ENCODE measurements at places on chromosomes 3 and 15.
A peak's percentile ranks its signal among the peaks of the same experiment; 100 is the strongest.

DNA sequence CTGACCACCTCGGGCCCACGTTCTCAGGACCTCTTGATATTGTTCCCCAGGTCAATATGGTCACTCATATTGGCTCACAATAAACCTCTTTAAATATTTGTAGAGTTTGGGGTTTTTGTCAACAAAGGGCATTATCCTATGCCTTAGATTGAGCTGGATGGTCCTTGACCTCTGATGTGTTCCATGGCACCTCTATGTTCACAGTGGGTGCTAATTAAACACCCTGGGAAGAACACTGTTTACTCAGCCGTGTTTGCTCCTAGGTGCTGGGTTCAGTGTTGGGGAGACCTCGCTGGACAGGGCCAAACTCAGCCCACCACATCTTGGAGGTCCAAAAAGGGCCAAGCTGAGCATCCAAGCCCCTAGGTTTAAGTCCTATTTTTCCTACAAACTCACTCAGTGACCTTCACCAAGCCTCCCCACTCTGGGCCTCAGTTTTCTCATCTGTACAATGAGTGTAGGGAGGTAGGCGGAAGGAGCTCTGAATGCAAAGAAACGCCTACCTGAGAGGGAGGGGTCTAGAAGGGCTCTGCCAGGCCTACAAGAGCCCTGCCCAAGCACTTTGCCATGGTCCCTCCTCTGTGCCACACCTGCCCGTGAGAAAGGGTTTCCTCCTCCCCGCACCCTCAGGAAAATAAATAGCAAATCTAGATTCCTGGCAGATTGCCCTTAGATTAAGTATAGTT is 7.2 kb downstream of the FAM174B start:
- DNase-seq = no peak

DNA sequence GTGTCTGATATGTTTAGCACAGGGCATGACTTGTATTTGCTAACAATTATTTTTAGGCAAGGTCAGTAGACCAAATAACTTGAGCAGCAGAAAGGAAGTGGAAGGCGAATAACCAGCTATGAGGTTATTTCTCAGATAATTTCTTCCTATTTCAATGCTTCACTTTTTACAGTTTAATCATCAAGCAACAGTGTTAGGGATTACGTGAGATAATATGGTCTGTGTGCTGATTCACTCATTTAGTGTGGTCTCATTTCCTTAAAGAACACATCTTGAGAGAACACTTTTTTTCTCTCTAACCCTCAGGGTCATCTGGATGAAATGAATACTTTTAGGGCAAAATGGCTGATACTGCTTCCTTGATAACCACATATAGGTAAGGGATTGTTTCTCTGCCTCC is 126.0 kb upstream of the CCNL1 start:
- no peak for DNase-seq

DNA sequence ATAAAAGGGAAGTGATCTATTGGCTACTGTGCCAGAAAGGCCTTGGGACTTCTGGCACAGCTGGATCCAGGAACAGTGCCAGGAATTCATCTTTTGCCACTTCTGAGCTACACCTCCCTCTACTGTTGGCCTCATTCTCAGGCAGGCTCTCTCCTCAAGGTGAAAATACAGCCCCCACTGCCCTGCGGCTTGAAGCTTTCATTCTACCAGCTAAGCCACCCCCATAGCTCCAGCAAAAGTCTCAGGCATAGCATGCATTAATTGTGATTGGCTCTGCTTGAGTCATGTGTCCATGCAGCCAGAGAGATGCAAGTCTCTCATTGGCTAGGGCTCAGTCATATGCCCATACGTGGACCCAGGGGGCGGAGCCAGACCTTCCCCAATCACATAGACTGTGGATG is 142.4 kb downstream of the TPRA1 start:
- DNase-seq = no peak

GRCh38 chr15:22955544-22956119 is 24.5 kb downstream of the CYFIP1 start:
- no peak for DNase-seq

DNA sequence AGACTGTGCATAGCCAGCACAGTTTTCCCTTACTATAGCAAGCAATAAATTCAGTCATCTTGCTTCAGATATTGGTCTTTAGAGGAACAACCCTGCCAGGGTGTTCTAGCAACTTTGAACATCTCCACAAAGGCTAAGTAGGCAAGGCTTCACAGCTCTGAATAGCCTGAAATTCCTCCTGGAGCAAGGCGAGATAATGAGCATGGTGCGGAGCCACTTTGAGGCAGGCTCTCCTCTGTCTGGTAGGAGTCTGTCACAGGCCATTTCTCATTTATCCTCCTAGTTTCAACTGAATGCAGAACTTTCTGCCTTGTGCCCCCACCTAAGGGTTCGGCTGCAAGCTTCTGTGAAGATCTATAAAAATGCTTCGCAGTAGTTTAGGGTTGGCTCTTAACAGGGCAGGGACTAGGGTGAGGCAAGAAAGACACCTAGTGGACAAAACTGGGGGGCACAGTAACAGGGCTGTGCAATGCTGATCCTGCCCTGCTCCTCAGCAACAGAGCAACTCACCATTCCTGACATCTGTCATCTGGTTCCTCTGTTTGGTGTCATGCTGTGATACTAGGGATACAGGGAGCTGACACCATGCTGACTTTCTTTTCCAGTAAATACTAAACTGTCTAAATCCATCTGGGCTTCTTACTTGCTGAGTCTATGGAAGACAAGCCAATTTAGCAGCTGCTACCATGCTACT is 16.6 kb upstream of the EHHADH start:
- peak; percentile 57 for DNase-seq

DNA sequence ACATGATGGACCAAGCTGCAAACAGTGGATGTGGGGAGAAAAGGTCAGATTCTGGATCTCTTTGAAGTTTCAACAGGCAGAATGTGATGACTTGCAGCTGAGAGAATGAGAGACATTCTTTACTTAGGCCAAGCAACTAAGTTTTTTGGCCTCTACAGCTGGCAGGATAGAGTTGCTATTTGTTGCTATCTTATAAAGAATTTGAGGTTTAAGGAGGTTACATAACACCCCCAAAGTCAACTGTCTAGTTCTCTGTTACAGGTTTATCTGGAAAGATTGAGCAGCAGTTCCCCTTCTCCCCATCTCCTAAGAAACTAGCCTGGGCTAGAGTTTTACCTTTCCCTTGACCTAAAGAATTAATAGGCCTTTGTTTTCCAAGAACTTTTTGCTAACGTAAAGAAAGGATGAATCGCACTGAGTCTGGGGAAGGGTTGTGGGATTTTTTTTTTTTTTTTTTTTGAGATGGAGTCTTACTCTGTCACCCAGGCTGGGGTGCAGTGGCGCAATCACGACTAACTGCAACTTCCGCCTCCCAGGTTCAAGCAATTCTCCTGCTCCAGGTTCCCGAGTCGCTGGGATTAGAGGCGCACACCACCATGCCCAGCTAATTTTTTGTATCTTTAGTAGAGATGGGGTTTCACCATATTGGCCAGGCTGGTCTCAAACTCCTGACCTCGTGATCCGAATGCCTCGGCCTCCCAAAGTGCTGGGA is 26.6 kb upstream of the SLMAP start:
- peak; percentile 27 for DNase-seq

- DNase-seq = no peak
These were observed 2.3 kb upstream of the TEX264 start for GRCh38 chr3:51668756-51669155.

GRCh38 chr3:197424674-197425484 is 126.5 kb upstream of the DLG1 start:
- no peak for DNase-seq

GRCh38 chr15:97456521-97457202 is 503.8 kb upstream of the ARRDC4 start:
- no peak for DNase-seq

GRCh38 chr15:91126080-91126479 is 26.0 kb downstream of the SV2B start:
- DNase-seq = no peak

GRCh38 chr3:183151086-183151485 is 11.4 kb downstream of the LAMP3 start:
- DNase-seq = no peak

DNA sequence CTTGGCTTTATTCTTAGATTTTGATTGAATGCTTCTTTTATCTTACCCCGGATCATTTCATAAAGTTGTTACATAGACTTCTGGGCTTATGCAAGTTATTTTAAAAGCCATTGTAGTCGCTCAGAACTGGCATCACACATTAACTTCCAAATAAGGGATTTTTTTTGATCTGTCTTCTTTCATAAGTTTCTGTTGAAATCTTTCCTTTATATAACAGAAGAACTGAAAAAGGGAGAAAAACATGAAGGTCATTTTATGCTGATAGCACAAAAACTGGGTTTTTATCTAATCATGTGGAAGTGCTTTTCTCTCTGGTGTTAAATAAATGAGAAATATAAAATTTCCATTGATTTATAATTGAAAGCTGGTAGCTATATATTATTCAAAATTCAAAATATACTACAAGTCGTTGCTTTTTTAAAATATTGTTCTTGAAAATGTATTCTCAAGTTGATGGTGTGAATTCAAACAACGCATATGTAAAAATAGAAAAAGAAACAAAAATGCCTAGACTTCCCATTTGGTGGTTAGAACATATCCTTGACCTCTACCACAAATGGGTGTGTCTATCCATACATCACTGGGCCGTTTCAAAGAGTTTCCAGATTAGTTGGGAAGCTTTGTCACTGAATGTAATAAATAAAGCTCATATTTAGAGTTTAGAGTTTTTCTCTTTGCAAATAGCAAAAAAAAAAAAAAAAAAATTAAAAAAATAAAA is 258.3 kb upstream of the ZPLD1 start:
- DNase-seq = no peak

DNA sequence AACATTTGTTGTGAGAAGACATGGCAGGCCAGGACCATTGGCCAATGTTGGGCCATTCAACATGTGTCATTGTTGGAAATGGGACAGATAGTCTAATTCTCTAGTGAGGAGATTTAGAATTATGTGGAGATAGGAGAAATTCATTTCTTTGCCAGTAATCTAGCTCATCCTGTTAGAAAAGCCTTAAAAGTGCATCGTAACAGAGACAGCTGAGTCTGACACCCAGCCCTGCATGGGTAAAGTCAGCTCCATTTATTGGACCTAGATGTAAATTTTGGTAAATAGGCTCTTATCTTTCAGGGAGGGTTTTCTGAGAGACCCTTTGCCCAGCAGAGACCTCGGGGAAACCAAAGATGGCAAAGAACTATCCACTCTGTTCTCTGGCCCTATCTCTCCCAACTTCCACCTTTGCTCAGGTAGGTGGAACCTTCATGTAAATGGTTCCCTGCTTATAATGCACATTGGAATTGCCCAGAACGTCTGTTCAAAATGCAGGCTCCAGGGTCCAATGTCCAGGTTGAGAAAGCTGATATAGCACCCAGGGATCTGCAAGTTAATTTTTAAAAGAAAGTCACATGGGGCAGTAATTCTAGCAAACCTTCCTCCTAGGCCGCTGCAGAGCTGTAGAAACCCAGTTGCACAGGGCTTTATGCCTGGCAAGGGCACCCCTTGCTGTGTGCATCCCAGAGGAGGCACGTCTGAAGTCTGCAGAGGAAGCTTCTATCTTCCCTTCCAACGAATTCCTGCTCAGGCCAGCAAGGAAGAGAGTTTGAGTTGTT is 365.9 kb upstream of the PROK2 start:
- no peak for DNase-seq

- peak; percentile 100 for DNase-seq
These were observed 57.0 kb upstream of the NR2F2 start for GRCh38 chr15:96273317-96274086.

GRCh38 chr3:34073961-34074360 is 275.5 kb downstream of the PDCD6IP start:
- DNase-seq = no peak

DNA sequence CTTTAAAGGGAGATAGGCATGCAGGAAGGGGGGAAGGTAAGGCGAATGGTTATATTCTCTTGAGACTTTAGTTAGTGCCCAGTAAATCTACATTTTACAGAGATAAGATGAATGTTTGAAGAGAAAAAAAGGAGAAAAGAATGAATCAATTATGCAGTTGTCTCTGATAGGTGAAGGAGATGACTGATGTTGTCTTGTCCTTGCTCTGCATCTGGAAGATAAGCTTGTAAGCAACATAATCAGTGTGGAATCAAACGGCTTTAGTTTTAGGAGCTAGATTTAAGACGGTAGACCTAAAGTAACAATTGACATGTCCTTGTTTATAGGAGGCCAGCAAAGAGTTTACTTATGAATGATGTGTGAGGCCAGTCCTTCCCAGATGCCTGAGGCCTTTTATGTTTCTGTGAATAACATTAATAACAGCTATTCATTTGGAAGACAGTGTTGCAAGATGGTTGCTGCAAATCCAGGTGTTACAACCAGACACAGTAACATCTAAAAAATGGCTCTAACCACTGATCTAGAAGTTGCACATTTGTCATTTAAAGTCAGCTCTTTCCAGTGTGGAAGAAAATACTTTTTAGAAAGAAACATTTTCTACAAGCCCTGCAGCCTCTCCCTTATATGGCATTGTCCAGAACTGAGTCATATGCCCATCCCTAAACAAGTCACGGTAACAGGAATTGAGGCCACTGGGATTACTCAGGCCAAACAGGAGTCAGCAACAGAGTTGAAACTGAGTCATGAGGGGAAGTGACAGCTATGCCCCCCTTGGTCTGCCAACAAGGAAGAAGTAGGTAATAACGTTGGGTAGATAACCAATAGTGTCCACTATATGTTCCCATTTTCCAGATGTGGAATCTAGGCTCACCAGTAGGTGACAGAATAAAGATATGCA is 77.5 kb upstream of the FBN1 start:
- DNase-seq = peak; percentile 93

DNA sequence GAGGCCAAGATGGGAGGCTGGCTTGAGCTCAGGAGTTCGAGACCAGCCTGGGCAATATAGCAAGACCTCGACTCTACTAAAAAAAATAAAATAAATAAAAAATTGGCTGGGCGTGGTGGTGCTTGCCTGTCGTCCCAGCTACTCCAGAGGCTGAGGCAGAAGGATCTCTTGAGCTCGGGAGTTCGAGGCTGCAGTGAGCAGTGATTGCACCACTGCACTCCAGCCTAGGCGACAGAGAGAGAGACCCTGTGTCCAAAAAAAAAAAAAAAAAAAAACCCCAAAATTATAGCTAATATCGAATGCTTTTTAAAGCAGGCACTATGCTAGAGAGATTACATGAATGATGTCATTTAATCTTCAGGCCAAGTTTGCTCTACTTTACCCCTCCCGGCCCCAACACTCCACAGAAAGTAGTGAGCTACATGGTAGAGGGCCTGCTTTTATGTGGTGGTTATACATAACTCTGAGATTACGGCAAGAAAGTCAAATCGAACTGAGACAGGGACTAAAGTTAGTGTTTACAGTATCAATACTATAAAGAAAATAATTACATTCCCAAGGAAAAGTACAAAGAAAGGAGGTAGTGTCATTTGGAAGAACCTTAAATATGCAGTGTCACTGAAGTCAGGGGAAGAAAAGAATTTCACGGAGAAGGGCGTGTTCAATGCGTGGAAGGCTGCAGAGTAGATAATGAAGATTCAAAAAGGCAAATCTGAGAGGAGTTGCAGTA is 1.1 kb downstream of the ADPGK start:
- DNase-seq = no peak

DNA sequence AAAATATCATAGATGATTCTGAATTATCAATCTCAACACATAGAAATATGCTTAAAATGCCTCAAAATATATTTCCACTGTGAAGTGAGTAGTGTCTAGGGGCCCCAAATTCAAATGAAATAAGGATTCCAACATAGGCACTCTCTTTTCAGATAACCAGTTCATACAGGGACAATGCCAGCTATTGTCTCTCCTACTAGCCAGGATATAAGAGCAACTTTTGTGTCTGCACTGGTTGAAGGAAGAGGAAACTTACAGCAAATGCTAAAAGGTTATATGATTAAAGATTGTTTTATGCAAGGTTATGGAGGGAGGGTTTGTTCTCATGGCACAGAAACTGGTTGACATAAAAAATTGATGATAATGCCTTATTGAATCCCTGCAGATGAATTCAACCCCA is 579.4 kb upstream of the ALCAM start:
- no peak for DNase-seq

Data from foreskin fibroblast (primary cell).